ENCODE measurements at places on chromosomes 2 and 18.

DNA sequence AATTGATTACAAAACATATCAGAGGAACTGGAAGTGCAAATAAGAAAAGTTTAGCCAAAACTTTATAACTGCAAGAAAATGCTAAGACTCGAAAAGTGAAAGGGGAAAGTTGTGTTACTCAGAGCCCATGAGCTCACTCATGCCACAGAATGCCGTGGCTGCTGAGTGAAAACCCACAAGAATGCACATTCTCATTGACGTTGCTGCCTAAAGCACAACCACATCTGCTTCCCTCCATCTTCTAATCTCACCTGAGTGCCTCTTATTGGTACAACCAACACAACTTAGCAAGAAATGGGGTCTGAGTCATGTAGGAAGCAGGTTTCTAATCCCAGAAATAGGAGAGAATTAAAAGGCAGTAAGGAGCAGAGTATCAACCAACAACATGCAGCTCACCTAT lies 259.7 kb downstream of the LNPK start:
- no peak for DNase-seq

GRCh38 chr18:54710074-54710899 lies 118.0 kb upstream of the RAB27B start:
- no peak for DNase-seq

DNA sequence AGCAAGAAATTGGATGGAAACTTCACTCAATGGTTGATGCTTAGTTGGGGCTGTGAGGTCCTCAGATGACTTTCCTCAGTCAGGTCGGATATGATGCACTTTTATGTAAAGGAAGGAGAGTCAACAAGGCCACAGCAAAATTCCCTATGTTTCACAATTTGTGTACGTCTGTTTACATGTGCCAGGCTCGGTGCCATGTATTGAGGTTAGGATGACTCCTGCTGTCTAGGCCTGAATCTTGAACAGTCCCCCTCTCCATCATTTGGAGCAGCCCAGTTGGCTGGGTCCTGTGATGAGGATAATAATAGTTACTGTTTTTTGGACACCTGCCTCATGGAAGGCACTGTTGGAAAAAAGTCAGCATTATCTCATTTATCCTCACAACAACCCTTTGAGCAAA lies 43.1 kb downstream of the VSNL1 start:
- DNase-seq, result no peak

GRCh38 chr2:38526195-38526594 lies 76.5 kb downstream of the HNRNPLL start:
- DNase-seq, result no peak

DNA sequence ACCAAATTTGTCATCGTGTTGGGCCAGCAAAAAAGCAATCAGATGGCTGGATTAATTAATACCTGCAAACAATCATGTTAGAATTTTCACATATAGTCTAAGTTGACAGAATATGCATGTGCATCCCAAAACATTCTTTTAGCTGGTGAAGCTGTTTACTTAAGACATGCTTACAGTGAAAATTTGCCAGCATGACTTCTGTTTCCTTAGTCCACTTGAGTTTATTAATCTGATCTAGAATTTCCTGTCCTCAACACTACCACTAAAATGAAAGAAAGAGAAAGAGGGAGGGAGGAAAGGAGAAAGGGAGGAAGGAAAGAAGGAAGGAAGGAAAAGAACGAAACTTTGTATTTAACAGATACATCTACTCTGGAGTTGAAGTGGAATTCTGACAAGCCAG lies 2109.9 kb upstream of the PIK3C3 start:
- DNase-seq, result no peak

- no peak for DNase-seq
Measured at GRCh38 chr2:158993721-158994587, 25.5 kb downstream of the TANC1 start.

DNA sequence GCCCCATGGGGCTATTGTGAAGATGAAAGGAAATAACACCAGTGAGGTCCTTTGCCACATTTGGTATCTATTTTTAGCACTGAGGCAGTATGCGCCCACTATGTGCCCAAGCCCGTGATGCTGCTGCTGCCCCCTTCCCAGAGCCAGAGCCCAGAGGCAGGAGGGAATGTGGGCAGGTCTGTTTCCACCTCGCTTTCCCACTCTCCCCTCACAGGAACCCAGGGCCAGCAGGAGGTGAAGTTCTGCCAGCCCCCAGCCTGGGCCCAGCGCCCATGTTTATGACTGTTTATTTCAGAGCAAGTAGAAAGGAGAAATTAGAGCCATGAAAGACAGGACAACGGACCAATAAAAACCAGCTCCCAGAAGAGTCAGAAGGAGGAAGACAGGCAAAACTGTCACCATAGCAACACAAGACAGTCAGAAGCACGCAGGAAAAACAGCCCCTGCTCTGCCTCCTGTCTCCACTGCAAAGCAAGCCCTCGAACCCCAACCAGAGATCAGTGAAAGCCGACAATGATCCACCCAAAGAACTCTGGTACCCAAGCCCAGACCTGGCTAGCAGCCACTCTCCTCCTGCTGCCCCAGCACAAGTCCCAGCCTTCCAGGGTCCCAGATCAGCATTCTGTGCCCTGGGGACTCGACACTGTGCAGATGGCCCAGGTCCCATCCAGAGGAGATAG lies 1.4 kb downstream of the CYRIA start:
- no peak for DNase-seq

DNA sequence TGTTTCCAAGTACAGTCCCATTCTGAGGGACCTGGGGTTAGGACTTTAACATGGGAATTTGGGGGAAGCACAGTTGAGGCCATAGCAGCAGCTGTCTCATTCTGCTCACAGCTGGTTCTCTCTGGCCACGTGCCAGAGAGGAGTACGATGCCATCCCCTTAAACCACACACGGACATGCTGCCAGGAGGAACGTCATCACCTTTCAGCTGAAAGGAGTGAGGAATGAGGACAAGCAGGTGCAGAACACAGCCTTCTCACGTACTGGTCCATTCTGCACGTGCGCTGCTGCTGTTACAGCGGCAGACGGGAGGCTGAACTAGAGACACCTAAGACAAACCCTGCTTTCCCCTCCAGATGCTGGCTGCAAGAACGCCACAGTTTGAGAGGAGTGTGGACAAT lies 33.5 kb downstream of the ODC1 start:
- DNase-seq, result no peak

GRCh38 chr2:240512666-240513535 lies 44.9 kb downstream of the ANKMY1 start:
- DNase-seq, result no peak

GRCh38 chr2:201904538-201905420 lies 98.4 kb downstream of the CDK15 start:
- DNase-seq, result no peak

GRCh38 chr2:236753606-236754270 lies 184.1 kb downstream of the ACKR3 start:
- no peak for DNase-seq

DNA sequence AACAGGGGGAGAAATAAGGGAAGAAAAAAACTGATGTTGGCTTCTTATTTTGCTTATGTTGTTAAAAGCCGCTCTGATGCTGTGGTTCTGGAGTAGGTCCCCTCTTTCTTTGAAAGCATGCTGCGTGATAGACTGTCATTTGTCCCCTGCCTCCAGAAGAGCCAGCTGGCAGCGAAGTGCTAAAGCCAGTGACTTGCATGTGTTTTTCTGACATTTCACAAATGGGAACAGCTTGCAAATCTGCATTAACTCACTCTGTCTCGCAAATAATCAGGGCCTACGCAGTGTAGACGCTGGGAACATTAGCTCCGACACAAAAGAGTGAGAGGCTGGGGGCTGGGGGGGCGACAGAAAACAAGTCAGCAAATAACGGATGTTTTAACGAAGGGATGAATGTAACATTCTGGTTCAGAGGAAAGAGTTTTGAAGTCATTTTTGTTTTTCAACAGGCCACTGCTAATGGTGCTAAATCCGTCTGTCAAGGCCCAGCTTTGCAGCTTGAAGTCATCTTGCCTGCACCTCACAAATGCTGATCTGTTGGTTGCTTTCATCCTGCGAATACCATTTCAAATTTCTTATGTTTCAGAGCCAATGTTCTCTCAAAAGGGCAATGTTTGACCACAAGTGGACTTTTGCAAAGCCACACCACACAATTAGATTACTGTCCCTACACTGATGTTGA lies 68.8 kb upstream of the PIK3C3 start:
- no peak for DNase-seq

- no peak for DNase-seq
Measured at GRCh38 chr2:46239847-46240181, 57.4 kb upstream of the EPAS1 start.

- DNase-seq, result no peak
Measured at GRCh38 chr2:213067888-213068287, 83.5 kb downstream of the IKZF2 start.

- DNase-seq, result no peak
Measured at GRCh38 chr2:66437109-66437690, 2.3 kb downstream of the MEIS1 start.

DNA sequence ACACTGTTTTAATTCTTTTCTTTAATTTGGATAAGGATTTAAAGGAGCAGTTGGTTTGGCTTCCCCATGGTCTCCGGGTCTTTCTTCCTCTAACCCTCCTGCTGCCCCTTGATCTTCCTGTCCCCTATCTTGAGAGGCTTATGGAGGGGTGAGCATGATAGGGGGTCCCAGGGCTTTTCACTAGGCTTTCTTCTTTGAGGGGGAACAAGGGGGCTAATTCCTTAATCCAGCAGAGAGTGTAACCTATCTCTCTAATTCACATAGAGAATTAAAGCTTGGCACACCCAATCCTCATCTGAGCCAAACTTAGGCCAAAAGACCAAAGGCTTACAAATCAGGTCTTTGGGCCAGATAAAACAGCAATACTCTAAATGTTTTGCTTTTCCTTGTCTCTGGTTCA lies 21.5 kb upstream of the C2orf66 start:
- DNase-seq, result no peak

DNA sequence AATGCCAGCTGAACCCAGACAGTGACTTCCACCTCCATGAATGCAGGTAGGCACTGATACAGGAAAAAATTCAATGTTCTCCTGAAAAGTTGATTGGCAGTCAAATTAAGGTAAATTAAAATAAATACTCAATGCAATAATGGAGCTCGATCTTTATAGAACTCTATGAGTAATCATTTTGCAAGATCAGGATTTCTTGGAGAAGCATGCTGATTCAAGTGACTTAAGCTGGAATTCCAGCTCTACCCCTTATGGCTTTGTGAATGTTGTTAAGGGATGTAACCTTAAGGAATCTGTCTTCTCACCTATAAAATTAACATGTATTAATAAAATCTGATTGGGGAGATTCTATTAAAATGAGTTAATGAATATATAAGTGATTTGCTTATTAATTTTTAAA lies 145.1 kb downstream of the QPCT start:
- DNase-seq, result no peak

Measured in esophagus squamous epithelium (tissue), 5 donors.